ENCODE measurements at places on chromosomes 1 and 21. TPM values are rescaled to one million over a fixed set of nuclear protein-coding genes. Genes with fewer than 3 reads are reported as not detected.

Gene CD48
- 1.2 TPM for total RNA-seq

Gene VTCN1
- not detected for total RNA-seq

Gene OR2T2
- total RNA-seq = not detected

Gene KAZN
- total RNA-seq = 3.9 TPM

Gene PODN
- total RNA-seq = 47.2 TPM

- no peak for DNase-seq
- no peaks in the 10 kb centered on the region for H3K27me3 ChIP-seq
- H3K36me3 ChIP-seq = no peaks in the 10 kb centered on the region
- no peak overlapping the region for H3K27ac ChIP-seq
- no peak overlapping the region for H3K4me3 ChIP-seq
Observed at GRCh38 chr1:22727873-22728272, 17.2 kb downstream of the EPHB2 start.

- no peaks in the 10 kb centered on the region for H3K36me3 ChIP-seq
- no peak overlapping the region for H3K4me3 ChIP-seq
- H3K4me1 ChIP-seq = no peaks in the 10 kb centered on the region
- H3K27me3 ChIP-seq = no peaks in the 10 kb centered on the region
- H3K27ac ChIP-seq = no peak overlapping the region
Observed at GRCh38 chr1:36984026-36984425, 50.3 kb downstream of the GRIK3 start.

DNA sequence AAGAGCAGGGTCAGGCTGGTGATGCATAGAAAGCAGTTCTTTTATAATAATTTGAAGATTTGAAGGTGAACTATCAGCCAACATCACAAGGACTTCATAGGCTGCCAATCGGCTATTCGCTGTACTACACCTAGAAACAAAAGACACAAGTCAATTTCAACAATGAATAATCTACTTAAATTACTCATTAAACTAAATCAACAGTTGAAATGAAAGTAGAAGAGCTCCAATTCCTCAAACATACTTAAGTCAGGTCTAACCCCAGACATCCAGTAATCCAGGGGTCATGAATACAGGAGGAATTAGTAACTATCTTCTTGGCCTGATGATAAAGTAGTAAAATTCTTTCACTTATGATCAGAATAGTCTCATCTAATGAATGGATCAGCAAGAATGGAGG lies 64.5 kb downstream of the PCSK9 start:
- H3K36me3 ChIP-seq = peaks cover 100% of the 10 kb centered on the region
- DNase-seq = no peak
- H3K27ac ChIP-seq = no peak overlapping the region
- H3K27me3 ChIP-seq = no peaks in the 10 kb centered on the region
- H3K4me1 ChIP-seq = no peaks in the 10 kb centered on the region

GRCh38 chr1:72845381-72845780 lies 563.0 kb upstream of the NEGR1 start:
- H3K27me3 ChIP-seq = no peaks in the 10 kb centered on the region
- H3K4me3 ChIP-seq = no peak overlapping the region
- DNase-seq = no peak
- no peaks in the 10 kb centered on the region for H3K36me3 ChIP-seq
- H3K4me1 ChIP-seq = no peaks in the 10 kb centered on the region
- no peak overlapping the region for H3K27ac ChIP-seq

DNA sequence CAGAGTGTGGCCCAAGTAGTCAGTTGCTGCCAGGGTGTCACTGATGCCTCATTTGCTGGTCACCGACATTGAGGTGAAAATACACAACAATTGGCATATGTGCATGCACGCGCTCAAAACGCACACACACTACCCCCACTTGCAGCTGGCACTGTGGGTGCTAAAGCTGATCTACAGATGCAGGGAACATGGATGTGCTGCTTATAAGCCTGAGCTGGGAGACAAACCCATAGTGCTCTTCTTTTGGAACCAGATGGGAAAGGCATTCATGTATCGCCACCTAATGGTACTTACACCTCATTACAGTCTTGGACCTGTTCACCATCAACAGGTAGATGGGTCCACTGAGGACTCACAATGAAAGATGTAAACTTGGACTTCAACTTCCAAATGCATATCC lies 70.3 kb upstream of the CAMK1G start:
- H3K36me3 ChIP-seq = no peaks in the 10 kb centered on the region
- no peak overlapping the region for H3K4me3 ChIP-seq
- DNase-seq = no peak
- H3K4me1 ChIP-seq = no peaks in the 10 kb centered on the region
- H3K27me3 ChIP-seq = no peaks in the 10 kb centered on the region

DNA sequence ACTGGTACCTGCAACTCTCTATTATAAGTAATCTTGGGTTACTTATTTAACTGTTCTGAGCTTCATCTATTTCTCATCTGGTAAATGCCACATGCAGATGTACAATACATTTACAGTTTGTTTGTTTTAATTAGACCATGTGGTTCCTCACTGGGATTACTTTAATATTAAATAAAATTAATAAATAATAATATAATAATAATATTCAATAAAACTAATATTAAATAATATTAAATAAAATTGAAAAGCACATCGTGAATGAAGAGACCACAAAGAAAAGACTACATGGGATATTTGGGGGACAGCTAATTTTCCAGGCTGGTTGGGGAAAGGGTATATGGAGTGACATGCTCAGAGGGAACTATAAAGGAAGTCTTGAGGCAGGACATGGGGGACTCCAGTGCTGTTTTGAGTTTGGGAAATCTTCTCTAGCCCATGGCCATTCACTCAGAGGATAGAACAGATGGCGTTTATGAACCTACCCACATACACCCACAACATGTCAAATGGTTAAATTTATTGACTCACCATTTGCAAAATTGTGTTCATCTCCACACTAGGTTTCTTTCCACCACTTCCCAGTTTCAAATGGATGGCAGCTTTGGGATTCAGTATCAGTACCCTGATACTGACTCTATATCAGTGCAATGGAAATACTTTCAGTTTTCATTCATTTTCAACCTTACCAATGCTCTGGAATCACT lies 25.6 kb downstream of the DIRAS3 start:
- no peak overlapping the region for H3K27ac ChIP-seq
- no peak for DNase-seq
- no peaks in the 10 kb centered on the region for H3K27me3 ChIP-seq
- no peak overlapping the region for H3K4me3 ChIP-seq

DNA sequence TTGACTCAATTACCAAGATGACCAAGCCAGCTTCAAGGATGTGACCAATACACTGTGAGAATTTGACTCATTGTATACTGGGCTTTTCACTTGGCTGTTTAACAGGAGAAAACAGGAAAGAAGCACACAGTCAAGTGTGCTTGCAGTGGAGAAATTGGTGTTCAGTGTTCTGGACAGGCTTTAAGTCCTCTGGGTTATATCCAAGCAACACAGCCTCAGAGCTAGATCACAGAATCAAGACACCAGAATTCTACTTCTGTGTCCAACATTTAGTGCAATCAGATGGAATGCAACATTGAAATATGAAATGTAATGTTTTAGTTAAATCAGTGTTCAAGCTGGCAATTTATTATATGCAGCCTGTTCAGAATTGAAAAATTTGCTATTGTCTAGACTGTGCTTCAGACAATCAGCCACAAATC lies 694.4 kb downstream of the LTN1 start:
- H3K4me1 ChIP-seq = no peaks in the 10 kb centered on the region
- no peaks in the 10 kb centered on the region for H3K36me3 ChIP-seq
- no peaks in the 10 kb centered on the region for H3K27me3 ChIP-seq
- H3K4me3 ChIP-seq = no peak overlapping the region
- no peak overlapping the region for H3K27ac ChIP-seq

GRCh38 chr1:150974580-150975478 lies at the start of gene CERS2:
Gene CERS2 (minus strand): TSS chr1:150974835. CDS start chr1:150969090, 5,745 bp downstream.
- no peaks in the 10 kb centered on the region for H3K36me3 ChIP-seq
- DNase-seq = peak; percentile 75
- no peaks in the 10 kb centered on the region for H3K4me1 ChIP-seq
- peak within 1 kb of the TSS; percentile 84 for H3K4me3 ChIP-seq
- H3K27me3 ChIP-seq = no peaks in the 10 kb centered on the region
- H3K27ac ChIP-seq = peak within 1 kb of the TSS; percentile 94

GRCh38 chr1:30807318-30808066 lies 49.9 kb upstream of the LAPTM5 start:
- no peak overlapping the region for H3K27ac ChIP-seq
- peak overlapping the region; percentile 21 for H3K4me3 ChIP-seq
- no peak for DNase-seq

- no peak overlapping the region for H3K27ac ChIP-seq
- H3K4me3 ChIP-seq = no peak overlapping the region
- H3K36me3 ChIP-seq = no peaks in the 10 kb centered on the region
Observed at GRCh38 chr21:17340081-17340480, 172.8 kb upstream of the CXADR start.

- H3K4me1 ChIP-seq = no peaks in the 10 kb centered on the region
- DNase-seq = no peak
- no peaks in the 10 kb centered on the region for H3K36me3 ChIP-seq
- no peak overlapping the region for H3K4me3 ChIP-seq
- no peak overlapping the region for H3K27ac ChIP-seq
- H3K27me3 ChIP-seq = no peaks in the 10 kb centered on the region
Observed at GRCh38 chr1:225355863-225356262, 72.0 kb downstream of the LBR start.
